ENCODE measurements at places on chromosomes 13 and 19. TPM values are rescaled to one million over a fixed set of nuclear protein-coding genes. Genes with fewer than 3 reads are reported as not detected.

GRCh38 chr13:104045907-104046306 lies 979.7 kb upstream of the SLC10A2 start:
- no peak for DNase-seq

LAIR1 gene
- total RNA-seq = 4.5 TPM

ZNF566 gene
- total RNA-seq = 11.1 TPM

DNA sequence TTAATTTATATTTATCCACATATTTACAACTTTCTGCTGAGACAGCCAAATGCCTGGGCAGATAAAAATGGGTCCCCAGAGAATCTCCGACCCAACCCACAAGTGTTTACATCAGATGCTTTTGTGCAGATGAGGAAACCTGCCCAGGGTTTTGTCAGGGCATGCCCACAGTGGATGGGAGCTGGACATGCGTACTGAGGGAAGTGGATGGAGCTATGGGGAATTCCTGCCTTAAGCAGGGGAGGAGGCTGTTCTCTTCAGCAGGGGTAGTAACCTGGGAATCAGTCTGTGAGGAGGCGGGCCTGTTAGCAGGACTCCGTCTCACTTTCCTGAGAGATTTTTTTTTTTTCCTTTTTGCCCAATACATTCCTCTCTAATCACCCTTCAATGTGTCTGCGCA lies 122.9 kb downstream of the RFC3 start:
- DNase-seq = no peak

DNA sequence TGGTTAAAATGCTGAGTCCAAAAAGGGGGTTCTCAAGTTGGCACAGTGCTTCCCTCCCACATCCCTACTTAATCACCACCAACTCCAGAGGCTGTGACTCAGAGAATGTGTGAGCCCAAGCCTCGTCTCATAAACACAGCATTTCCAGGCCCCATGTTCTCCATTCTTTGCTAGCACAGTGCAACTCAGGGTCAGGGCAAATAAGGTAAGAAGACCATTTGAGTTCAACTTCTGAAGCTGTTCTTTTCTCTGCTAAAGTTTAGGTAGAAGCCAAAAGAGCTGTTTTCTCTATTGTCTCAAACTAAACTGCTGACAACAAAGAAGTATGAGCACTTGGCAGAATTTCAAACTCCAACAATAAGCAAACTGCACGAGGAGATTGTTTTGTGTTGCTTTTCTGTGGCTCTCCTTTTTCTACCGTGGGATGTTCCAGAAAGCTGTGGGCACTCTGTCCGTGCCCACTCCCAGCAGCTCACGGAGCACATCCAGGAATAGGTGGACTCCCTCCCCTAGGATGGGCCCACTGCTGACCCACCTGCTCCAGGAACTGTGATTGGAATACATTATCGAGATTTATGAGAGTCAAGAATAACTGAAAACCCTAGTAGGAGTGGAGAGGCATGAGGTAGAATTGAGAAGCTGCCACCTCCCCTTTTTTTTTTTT lies 494.3 kb downstream of the COG6 start:
- no peak for DNase-seq

OR7D2 gene
- not detected for total RNA-seq

NAPSA gene
- total RNA-seq = 0.28 TPM

GRCh38 chr19:18849838-18850400 lies 18.2 kb downstream of the UPF1 start:
- no peak for DNase-seq

Data from liver (tissue), 10 donors.